Bronchial epithelial cell (primary cell): ENCODE measurements at places on chromosomes 4 and X. TPM values are rescaled to one million over a fixed set of nuclear protein-coding genes. Genes with fewer than 3 reads are reported as not detected.

Gene FAM156B
- total RNA-seq: 6.8 and 7.7 TPM in 2 replicates

DNA sequence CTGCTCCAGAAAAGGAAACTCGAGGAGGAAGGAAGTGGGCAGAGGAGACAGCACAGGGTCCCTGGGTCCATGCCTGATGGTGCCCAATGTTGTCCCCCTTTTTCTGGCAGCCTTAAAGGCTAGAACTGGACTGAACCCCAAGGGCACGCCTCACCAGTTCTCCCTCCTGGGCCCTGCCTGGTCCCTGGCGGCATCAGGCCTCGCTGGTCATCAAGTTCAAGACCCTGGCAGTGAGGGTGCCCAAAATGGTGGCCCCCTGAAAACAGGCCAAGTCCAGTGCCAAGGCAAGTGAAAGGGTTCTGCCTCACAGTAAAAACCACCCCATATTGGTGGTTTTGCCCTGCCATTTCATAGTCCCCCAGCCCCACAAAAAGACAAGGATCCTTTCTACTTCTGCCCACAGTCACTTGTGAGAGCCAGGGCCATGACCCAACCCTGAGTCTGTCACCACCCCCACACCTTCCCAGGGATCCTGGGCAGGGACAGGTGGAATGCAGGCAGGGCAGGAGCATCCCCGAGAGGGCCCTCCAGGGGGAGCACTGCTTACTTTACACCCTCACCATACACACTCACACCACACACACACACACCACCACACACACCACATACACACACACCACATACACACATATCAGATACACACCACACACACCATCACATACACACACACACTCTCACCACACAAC, 107.6 kb downstream of the DCTD start:
- DNase-seq: no peak

DNA sequence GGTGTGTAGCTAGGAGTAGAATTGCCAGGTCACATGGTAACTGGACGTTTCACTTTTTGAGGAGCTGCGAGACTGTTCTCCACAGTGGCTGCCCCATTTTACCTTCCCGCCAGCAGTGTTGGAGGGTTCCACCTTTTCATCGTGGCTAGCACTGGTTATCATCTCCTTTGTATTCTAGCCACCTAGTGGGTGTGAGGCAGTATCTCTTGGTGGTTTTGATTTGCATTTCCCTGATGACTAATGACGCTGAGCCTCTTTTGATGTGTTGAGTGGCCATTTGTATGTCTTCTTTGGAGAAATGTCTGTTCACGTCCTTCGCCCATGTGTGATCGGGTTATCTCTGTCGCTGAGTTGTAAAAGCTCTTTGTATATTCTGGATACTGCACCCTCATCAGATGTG, 10.6 kb downstream of the ABCD1 start:
- peak; percentile 26 for DNase-seq

GRCh38 chr4:85994576-85994975, 365.3 kb downstream of the MAPK10 start:
- DNase-seq: no peak
